ENCODE measurements at places on chromosomes 1 and 21.

DNA sequence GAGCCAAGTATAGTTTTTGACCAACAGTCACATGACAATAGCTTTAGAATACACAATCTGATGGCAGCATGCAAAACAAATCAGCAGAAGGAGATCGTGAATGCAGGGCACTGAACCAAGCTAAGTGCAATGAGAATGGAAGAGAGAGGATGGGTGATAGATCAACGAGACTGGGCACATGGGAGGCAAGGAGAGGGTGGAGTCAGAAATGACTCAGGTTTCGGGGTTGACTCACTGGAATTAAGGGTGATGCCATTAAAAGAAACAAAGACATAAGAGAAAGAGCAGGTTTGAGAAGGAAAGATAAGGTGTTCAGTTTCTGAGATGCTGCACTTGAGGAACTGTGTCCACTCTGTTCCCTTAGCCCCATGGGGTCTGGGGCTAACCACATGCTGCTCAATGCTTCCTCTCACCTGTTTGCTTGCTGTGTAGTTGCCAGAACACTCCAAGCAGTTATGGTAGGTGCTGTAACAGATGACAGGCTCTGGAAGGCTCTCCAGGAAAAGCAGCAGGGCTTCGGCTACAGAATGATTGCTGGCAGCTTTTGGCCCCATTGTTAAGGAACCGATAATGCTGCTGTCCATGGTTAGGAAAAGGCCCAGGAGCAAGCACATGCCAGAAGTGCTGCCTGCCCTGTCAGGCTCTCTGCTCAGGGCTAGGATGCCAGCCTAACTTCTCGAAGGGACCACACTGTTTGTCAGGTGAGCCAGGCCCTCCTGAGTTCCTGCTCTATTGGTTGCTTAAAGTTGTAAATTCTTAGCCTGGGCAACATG lies 6.1 kb upstream of the MTF1 start:
- peak; percentile 35 for DNase-seq

GRCh38 chr1:44554706-44555105 lies 119.6 kb downstream of the TMEM53 start:
- no peak for DNase-seq

- DNase-seq, result no peak
Observed at GRCh38 chr1:25624156-25624555, 7.6 kb downstream of the MAN1C1 start.

GRCh38 chr1:69520326-69520725 lies 47.4 kb upstream of the LRRC7 start:
- DNase-seq, result no peak

GRCh38 chr1:244047621-244048255 lies 3.3 kb upstream of the ZBTB18 start:
- no peak for DNase-seq

- no peak for DNase-seq
Observed at GRCh38 chr1:117341123-117341522, 26.1 kb upstream of the MAN1A2 start.

DNA sequence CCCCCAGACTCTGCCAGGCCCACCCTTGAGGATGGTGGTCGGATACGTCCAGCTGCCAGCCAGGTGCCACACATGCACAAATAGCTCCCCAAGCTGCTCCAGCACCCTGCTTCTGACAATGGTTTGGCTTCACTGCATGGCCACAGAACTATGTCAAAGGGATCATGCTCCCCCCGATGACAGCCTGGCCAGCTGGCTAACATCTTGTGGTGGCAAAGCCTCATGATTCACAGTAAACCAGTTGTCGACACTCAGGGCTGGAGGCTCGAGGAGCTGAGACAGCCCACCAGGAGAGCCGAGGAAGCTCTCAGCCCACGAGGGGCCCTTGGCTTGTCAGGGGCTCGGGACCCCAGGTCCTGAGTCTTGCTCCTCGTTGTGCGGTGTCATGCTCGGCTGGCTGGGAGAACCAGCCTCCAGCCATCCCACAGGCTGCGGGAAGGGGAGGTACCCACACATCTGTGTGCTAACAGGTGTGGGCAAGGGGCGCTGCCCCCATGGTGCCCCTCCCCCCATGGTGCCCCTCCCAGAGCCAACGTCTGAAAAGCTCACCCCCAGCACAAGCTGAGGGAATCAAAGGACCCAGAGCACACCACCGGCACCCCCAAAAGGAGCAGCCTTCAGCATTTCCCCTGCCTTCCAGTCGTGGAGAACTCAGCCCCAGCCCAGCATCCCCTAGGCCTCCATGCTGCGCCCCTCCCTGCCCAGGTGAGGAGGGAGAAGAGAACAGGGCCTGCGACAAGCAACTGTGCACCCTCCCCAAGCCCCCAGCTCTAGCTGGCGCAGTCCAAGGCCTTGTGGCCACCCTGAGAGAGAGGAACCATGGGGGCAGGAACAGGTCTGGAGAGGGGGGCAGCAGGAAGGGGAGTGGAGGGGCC lies 41.2 kb downstream of the KIF21B start:
- DNase-seq, result no peak

GRCh38 chr1:235067396-235068157 lies 61.1 kb downstream of the TOMM20 start:
- peak; percentile 95 for DNase-seq

- DNase-seq, result peak; percentile 41
Observed at GRCh38 chr1:178238722-178239510, 145.0 kb downstream of the RASAL2 start.

GRCh38 chr1:111392460-111392945 lies 35.0 kb downstream of the OVGP1 start:
- no peak for DNase-seq

DNA sequence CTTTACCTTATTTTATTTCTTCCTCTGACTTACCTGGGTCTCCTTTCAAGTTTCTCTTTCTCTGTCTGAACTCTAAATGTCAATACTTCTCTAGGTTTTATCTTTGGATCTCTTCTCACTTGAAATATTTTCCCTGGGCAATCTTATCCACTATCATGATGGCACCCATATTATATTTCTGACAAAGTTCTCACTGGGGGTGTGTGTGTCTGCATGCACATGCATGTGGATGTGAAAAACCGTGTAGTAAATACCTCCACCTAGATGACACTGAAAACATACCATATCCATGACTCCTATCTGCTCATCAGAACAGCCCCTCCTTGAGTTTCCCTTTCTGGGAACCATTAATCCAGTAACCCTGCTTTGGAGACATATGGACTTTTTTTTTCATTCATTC lies 30.9 kb downstream of the DNASE2B start:
- DNase-seq, result no peak

DNA sequence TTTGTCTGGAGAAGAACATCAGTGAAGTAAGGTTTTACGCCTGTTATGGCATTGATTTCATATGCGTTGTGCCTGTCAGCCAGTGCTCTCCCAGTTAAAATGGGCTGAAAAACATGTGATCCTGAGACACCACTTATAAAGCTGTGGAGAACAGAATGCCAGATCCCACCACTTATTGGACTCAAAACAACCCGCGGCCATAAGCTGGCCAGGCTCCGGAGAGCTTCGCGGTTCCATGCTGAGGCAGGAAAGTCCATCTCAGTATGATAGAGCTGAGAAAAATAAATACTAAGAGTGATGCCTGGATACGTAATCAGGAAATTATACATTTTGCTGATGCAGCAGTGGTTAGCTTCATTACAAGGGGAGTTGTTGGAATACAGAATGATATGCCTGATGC lies 5.1 kb downstream of the APOBEC4 start:
- DNase-seq, result no peak

DNA sequence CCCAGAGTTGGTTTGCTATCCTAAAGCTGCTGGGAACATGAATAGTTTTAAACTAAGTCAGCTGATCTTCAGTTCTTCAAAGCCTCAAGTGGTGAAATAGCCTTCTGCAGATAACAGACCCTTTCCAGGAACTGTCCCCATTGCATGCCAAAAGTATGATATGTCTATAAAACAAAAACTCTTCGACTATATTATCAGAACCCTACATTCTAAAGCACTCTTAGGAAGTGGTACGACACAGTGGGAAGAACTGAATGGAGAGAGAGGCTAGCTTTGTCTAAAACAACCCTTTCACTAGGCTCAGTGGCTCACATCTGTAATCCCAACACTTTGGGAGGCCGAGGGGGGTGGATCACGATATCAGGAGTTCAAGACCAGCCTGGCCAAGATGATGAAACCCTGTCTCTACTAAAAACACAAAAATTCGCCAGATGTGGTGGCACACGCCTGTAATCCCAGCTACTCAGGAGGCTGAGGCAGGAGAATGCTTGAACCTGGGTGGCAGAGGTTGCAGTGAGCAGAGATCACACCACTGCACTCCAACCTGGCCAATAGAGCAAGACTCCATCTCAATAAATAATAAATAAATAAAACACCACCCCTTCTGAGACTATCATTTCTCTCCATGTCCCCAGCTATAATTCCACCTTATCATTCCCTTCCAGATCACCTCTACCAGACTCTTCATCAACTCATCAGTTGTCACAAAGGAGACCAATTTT lies 2.2 kb upstream of the FRRS1 start:
- DNase-seq, result no peak

- DNase-seq, result no peak
Observed at GRCh38 chr21:16198546-16198945, 468.8 kb downstream of the USP25 start.

- no peak for DNase-seq
Observed at GRCh38 chr1:25622531-25622930, 5.9 kb downstream of the MAN1C1 start.

GRCh38 chr1:29470788-29471119 lies 234.4 kb downstream of the PTPRU start:
- DNase-seq, result no peak

- peak; percentile 59 for DNase-seq
Observed at GRCh38 chr21:42097860-42098454, 26.8 kb downstream of the UMODL1 start.

- DNase-seq, result no peak
Observed at GRCh38 chr21:21162786-21163185, 164.6 kb downstream of the NCAM2 start.

DNA sequence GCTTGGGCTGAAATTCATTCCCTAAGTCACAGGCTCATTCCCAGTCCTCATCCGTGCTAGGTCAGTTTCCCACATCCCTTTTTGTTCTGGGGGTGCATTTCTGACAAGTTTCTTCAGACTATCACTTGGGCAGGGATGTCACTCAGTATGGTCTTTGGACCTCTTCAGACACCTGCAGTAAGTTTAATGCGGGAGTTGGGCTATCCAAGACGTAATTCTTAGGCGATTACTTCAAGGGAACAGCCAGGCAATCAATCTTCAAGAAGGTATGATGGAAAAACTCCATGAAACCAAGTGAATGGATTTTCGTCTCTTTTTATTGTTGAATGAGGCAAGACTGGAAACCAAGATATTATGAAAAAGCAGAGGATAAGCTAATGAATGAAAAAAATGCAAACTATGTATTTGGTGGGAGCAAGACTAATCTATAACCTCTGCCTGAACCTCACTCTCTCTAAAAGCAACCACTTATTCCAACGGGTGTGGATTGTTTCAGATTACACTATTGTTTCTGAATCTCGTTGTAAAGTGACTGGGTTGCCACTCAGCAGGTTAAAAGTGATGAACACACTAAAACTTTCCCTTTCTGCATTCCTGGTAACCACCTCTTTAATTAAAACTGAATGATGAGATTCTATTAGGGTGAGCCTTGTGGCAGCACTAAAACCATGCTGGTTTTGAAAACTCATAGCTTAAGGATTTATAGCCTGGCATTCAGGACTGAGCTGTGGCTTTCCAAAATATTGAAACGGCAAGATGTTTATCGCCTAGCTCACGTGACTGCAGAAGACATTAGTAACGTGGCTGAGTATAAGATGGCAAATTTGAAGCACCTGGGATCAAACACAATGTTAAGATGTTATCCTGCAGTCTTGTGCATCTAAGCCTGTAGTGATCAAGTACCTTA lies 1.1 kb downstream of the RASAL2 start:
- DNase-seq, result no peak

- DNase-seq, result peak; percentile 65
Observed at GRCh38 chr1:50605186-50605875, 182.1 kb upstream of the DMRTA2 start.

DNA sequence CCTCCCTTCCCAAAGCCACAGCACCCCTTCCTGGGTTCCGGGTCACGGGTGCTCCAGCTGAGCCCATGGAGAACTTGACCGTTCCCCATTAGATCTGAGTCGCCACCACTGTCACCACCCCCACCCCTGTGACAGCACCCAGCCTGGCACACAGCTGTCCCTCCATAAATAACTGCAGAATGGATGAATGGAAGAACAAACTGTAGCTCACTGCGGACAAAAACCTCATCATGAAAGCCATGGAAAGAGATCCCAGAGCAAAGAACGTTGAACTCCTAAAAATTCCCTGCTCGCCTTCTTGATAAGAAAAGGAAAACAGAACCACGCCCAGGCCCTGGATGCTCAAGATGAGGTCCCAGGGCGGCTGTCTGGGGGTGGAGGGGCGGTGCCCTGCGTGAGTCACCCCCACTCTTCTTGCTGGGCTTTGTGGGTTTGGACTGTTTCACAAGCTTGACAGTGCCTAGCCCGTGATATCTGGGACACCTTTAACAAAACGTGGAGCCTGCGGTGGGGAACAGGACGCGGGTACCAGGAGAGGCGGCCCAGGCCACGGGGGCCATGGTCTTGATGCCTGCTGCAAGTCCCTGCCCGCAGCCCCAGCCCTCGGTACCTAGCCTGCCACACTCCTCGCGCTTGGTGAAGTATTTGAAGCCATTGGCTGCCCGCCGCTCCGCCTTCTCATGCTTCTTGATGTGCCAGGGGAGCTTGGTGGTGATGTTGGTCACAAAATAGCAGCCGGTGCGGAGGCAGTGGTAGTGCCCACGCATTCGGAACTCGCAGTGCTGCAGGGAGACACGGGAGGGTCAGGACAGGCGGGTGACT lies 151.9 kb downstream of the CASZ1 start:
- DNase-seq, result no peak

GRCh38 chr1:199352351-199352750 lies 675.2 kb upstream of the NR5A2 start:
- DNase-seq, result no peak

DNA sequence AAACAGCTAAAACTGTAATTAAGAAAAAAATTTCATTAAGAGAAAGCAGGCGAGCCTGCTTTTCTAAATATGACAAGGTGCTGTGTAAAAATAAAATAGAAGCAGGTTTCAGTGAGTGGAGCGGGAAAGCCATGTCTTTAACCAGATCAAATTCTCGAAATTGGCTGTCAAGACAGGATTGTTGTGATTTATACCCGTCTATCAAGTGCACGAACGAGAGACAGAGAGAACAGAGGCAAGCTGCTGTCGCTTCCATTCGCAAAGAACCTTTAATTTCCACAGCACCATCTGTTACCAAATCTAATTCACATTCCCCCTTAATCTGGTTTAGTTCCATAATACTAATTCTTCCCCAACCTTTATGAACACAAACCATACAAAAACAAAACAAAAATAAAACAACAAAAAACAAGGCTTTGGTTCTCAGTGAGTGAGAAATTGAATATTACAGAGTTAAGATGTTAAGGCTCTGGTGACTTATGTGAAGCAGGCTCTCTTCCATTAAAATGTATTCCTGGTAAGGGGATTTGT lies 35.0 kb downstream of the ESRRG start:
- no peak for DNase-seq

DNA sequence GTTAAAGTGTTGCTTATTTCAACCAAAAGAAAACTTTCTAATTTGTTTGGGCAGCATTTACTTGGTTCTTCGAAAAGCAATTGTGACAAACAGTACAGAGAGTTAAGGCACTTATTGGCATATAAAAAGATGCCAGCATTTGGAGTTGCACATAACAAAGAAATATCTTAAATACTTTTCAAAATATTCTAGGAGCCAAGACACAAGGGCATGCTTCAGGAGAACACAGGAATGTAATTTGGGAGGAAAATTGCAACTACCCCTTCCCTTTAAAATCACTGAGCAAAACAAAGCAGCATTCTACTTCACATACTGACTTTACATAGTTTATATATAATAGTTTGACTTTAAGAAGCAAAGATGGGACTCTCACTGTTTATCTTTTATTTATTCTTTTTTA lies 4.6 kb upstream of the TIE1 start:
- DNase-seq, result no peak

Data from Calu3 (cell line).